ENCODE measurements at places on chromosomes 5 and 9.
A peak's percentile ranks its signal among the peaks of the same experiment; 100 is the strongest.

GRCh38 chr5:90932052-90932699, 373.6 kb downstream of the ADGRV1 start:
- peak; percentile 7 for DNase-seq

DNA sequence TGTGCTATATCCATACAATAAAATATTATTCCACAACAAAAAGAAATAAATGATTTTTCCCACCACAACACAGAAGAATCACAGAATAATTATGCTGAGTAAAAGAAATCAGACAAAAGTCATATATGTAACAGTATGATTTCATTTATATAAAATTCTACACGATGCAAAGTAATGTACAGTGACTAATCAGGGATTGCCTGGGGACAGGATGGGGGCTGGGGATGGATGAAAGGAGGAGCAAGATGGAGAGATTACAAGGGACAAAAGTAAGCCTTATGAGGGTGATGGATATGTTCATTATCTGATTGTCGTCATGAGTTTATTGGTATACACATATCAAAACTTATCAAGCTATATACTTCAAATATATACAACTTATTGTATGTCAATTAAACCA, 154.0 kb downstream of the FBN2 start:
- no peak for DNase-seq

DNA sequence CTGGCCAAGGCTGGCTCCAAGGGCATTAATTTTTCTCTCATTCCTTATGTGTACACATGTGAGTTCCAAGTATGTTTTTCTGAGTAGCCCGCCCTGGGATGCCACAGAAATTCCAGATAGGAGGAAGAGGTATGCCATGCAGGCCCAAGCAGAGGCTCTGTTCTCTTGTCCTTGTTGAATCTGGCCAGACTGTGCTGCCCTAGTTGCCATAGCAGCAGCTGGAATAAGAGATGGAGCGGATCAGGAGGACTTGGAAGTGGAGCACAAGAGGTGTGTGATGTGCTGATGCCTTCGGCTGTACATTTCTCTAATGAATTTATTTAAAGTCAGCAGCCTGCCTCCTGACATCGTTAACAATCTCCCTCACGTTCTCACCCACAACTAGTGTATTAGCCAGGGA, 235.6 kb upstream of the RPS23 start:
- no peak for DNase-seq

- DNase-seq: no peak
Measured at GRCh38 chr5:169299663-169300467, 1.1 kb downstream of the SLIT3 start.

- no peak for DNase-seq
Measured at GRCh38 chr5:35246411-35246810, 16.1 kb upstream of the PRLR start.

- DNase-seq: peak; percentile 83
Measured at GRCh38 chr9:135864447-135865049, 42.8 kb downstream of the CAMSAP1 start.

- no peak for DNase-seq
Measured at GRCh38 chr9:95584176-95584575, 67.4 kb upstream of the PTCH1 start.

GRCh38 chr5:168796593-168797580, 217.7 kb upstream of the PANK3 start:
- no peak for DNase-seq

DNA sequence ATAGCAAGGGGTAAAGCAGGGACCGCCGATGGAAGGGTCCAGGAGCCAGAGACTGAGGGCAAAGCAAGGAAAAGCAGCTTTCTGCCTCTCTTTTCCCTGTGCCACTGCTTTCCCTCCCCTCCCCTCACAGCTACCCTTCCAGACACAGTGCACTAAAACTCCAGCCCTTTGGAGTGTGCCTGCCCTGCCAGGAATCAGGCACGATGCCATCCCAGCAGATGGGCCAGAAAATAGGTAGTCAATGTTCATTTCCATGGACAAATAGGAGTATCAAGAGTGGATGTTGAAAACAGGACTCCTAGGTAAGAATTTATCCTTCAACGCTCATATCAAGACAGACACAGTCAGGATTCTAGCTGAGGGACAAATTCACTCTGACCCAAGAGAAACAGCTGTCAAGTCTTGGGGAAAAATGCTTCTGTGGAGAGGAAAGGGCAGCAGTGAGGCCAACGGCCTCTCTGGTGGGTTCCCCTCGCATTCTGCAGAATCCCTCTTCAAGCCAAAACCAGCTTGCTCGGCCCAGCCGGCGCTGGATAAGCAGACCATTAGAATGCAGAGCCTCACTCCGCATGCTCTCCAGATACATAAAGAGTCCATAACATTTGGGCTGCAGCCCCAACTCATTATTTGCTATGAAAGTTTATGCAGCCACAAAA, 138.0 kb downstream of the CAAP1 start:
- DNase-seq: no peak

- no peak for DNase-seq
Measured at GRCh38 chr9:93061260-93061751, 2.8 kb downstream of the SUSD3 start.

DNA sequence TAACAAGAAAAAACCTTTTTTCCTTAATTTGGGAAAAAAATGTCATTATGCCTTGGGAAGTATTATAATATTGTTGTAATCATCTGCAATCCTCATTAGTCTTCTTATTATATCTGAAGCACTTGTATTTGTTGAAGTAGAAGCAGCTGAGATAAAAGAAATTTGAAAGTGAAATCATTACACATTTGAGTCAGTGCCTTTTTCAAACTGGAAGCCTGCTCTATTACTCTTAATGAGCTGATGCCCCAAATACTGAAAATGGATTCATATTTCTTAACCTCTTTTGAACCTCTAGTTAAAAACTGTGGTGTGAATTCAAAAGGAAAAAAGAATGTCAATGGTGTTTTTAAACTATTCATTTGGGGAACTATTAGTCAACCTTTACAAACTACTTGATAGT, 1027.7 kb downstream of the NR2F1-AS1 start:
- no peak for DNase-seq

DNA sequence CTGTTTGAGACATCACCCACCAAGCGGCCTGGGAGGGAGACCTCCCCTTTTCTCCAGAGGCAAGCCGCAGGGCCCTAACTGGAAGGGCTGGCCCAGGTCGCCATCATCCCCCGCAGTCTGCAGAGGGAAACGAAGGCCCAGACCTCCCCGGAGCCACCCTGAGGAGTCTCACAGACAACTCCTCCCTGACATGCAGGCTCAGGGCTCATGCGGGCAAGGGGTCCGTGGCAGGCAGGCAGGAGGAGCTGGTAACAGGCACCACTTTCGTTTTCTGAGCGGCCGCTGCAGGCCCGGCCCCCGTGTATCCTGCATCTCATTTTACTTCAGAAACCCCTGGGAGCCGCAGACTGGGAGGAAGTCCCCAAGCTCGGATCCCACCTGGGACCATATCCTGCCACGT, 192.0 kb upstream of the PPP1R26 start:
- no peak for DNase-seq

DNA sequence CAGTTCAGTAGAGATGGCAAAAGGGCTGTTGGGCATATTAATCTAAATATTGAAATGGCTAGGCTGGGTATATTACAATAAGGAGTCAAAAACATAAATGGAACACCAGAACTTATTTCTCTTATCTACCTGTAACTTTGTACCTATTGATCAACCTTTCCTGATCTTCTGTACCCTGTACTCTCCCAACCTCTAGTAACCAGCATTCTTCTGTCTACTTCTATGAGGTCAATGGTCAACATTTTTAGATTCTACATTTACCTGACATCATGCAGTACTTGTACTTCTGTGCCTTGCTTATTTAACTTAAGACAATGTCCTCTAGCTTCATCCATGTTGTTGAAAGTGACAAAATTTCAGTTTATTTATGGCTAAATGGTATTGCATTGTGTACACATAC, 467.3 kb downstream of the TAF11L14 start:
- no peak for DNase-seq

DNA sequence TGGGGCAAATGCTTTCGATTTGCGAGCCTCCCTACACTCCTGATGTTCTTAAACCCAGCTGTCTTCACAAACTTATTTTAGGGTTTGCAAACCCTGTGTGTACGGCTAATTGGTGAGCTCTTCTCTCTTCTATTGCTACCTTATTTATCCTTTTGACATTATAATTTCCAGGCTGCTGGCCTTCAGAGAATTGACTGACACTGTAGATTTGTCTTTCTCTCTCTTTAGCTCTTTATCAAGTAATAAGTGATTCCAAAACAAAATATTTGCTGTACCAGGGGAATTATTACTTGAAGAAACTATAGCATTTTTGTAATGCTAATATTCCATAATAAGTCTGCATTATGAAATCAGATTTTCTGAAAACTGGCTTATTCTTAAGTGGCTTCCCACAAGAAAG, 92.5 kb downstream of the NPR3 start:
- no peak for DNase-seq

- DNase-seq: no peak
Measured at GRCh38 chr5:72291601-72292000, 28.4 kb downstream of the MRPS27 start.

DNA sequence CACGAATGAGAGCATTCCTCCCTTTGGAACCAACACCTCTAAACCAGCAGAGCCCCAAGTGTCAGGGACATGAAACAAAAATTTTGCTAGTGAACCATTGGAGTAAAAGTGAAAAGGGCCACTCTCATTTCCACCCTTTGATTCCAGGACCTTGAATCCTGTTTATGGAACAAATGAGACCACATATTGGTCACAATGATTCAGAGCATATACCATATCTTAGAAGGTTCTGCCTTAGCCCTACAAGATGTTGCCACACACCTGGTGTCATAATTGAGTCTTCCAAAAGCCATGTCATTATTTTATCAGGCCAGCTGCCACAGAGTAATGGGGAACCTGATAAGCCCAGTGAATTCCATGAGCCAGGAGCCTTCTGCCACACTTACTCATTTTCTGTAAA, 66.3 kb upstream of the ZBTB43 start:
- no peak for DNase-seq

- DNase-seq: peak; percentile 83
Measured at GRCh38 chr9:99823681-99824377, 2.1 kb downstream of the NR4A3 start.

DNA sequence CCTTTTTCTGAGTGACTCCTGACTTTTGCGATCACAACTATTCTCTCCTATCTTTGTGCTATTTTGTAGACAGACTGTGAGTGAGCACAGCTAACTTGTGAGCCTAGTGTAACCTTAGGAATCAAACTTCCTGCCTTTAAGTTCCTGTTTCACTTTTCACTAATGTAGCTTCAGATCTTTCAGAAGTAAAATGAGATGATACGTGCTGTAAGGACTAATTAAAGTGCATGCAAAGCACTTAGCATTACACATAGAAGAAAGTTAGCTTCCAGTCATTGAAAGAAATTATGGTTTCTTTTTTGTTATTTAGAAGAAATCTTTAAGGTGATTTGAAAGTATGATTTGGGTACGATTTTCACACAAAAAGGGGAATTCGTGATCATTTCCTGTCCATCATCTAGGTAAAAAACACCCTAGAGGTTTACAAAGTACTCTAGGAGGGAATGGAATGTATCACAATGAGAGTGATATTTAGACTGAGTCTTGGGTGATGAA, 122.7 kb downstream of the ST8SIA4 start:
- DNase-seq: no peak

DNA sequence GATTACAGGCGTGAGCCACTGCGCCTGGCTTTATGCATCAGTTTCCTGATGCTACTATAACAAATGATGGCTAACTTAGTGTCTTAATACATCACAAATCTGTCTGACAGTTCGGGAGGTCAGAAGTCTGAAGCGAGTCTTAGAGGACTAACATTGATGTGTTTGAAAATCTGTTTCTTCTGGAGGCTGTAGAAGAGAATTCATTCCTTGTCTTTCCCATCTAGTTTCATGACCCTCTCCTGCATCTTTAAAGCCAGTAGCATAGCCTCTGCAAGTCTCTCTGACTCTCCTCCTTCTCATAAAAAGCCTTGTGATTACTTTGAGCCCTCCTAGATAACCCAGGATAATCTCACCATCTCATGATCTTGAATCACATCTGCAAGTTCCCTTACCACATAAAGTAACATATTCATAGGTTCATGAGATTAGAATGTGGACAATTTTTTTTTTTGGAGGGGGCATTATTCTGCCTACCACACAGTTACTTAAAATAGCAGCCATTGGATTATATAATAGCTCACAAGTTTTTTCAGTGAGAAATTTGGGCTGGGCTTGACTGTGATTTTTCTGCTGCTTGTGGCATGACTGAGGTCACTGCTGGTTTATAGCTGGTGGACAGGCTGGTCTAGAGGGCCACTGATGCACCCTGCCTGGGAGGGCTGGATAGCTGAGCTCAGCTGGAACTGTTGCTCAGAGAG, 134.8 kb downstream of the FBXL7 start:
- no peak for DNase-seq

GRCh38 chr9:27212621-27213020, 84.3 kb downstream of the EQTN start:
- DNase-seq: no peak

DNA sequence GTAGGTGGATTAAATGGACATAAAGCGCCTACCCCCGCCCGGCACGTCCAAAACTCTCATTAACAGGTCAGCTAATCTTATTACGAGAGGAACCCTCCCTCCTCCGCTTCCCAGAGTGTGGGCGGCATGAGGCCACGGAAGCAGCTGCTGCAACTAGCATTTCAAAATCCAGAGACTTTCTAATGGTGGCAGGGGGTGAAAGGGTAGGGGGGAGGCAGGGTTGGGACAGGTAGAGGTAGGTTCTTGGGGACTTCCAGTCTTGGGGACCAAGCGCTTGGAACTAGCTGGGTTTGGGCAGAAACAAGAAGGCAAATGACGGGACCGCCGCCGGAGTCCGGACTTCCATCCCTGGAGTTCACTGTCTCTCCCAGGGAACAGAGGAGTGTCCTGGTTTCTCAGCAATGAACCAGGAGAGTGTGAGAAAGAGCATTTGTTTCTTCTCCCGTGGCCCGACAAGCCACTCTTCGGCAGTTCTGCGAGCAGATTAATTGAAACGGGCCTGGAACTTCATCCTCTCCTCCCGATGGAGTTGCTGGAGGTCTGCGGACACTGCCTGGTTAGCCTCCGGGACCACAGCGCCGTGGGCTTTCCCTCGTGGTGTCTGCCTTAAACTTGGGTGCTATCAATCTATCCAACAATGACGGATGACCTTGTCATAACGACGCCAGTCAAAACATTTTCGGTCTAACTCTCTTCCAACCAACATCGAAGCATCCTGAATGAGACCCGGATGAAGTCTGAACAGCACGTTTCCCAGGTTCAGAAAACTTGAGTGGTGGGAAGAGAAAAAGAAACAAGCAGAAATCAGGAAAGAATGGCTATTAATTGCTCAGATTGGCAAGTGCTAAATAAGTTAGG, 1.6 kb upstream of the PRDM6 start:
- DNase-seq: no peak

DNA sequence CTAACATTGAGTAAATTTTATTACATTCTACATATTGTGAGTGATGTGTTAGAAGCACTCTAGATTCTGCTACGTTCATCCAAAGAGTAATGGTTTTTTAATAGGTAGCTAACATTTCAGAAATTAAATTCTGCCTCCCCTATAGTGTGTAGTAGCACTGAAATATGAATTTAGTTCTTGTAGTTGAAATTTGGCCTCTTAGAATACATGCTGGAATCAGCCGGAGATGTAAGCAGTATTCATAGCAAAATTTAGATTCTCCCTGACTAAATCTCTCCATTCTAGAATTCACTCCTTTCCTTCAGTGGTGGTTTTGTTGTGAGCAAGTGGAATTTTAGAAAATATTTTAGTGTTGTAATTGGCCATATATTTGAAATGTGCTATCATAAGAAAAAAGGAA, 799.9 kb upstream of the CDH10 start:
- no peak for DNase-seq

GRCh38 chr9:130490981-130491380, 46.2 kb downstream of the ASS1 start:
- DNase-seq: no peak

- no peak for DNase-seq
Measured at GRCh38 chr9:89489548-89490530, 8.1 kb downstream of the SEMA4D start.

Measured in stimulated activated CD4-positive, alpha-beta T cell treated with anti-CD3 and anti-CD28 coated beads, Interleukin-4, amount 100 ng/mL, for 1 hour (primary cell).